ENCODE measurements at places on chromosomes 12 and 14.

- no peak for DNase-seq
Observed at GRCh38 chr14:30221546-30221945, 293.9 kb upstream of the PRKD1 start.

DNA sequence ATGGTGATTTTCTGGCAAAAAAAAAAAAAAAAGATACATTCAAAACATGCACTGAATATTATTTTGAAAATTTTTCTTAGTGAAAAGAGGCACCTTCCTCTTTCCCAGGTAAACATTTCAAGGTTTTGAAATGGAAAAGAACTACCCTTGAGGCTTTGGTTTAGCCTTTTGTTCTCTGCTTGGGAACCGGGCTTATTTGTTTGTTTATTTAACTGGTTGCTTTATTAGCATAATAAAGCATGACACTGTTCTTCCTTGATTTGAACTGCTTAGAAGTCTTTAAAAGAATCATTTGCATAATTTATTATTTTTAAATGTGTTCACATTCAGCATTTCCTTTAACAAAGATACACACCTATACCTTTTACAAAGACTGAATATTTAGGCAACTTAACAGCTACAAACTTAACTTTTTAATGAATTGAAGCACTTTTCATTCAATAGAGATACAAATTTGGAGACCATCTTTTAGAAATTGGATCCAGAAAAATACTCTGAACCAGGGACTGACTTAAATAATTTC is 174.5 kb downstream of the FBXL14 start:
- DNase-seq = no peak

GRCh38 chr12:102334765-102335164 is 137.1 kb upstream of the PMCH start:
- no peak for DNase-seq

DNA sequence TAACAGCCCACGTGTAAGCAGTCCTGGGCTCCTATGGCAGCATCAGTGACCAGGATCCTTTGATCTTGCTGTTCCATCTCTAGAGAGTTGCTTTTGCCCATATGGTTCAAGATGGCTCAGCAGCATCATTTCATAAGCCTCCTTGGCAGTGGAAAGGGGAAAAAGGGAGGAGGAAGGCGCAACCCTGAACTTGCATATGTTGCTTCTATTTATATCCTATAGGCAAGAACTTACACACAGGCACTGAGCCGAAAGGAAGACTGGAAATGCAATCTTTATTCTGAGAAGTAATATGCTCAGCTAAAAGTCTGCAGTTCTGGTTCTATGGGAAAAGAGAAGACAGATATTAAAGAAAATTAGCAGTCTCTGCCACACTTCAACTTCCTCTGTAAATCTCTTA is 167.7 kb upstream of the PLXNC1 start:
- no peak for DNase-seq

DNA sequence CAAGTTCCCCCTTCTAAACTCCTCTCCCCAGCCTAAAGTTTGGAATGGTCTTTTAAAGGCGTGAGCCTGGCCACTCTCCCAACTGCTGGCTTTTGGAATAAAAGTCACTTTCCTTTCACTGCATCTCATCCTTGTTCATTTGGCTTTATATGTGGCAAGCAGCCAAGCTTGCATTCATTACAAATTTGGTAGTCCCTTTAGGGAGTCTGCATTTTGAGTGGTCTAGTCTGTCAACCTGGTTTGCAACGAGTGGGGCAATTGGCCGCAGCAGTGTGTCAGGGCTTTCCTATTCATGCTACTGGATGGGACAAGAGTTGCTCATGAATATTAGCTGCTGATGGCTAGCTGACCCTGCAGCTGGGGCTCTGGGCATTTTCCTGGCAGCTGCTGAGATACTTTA is 57.0 kb downstream of the CATSPERB start:
- no peak for DNase-seq

Measured in right atrium auricular region (tissue), 2 donors.